ENCODE measurements at places on chromosomes 13 and 19.

- no peak for DNase-seq
These were observed 52.0 kb upstream of the GAS6 start for GRCh38 chr13:113915786-113916329.

GRCh38 chr13:99051768-99052455 lies 74.0 kb upstream of the DOCK9 start:
- no peak for DNase-seq

GRCh38 chr13:94342436-94343242 lies 136.8 kb downstream of the DCT start:
- no peak for DNase-seq

DNA sequence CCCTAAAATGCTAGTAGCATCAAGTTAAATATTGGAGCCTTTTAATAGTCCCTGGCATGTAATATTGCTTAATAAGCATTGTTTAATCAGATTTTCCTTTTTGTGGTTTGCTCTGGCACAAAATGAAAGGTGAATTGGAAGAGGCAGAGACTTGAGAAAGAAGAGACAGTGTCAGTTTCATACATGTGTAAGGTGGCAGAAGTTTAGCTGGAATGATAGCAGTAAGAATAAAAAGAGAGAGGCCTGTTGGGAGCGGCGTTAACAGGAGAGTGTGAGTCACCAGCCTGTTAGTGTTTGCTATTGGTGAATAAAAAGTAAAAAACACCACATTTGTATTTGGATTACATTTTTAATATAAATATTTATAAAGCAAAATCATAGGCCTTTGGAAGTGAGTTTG lies 145.3 kb downstream of the PDS5B start:
- no peak for DNase-seq

DNA sequence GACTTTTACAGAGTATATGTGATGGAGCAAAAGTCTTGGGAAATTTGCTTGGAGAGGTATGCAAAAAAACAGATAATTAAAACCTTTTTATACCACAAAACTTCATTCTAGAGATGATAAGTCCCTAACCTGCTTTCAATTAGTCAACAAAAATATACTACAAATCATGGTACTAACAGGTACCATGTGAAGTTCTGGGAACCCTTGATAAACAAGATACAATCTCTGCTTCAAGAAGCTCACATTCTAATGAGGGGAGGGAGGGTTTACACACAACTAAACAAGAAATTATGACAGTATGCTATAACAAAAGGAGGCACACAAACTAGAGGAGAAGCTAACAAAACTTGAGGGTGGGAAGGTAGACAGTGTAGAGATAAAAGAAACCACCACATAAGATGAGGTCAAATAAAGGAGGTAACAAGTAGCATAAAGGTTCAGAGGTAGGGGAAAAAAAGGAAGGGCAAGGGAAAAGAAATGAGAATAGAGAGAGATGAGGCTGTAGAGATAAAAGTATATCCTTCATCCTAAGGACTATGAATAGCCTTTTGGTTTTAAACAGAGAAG lies 91.4 kb downstream of the MYCBP2 start:
- no peak for DNase-seq

DNA sequence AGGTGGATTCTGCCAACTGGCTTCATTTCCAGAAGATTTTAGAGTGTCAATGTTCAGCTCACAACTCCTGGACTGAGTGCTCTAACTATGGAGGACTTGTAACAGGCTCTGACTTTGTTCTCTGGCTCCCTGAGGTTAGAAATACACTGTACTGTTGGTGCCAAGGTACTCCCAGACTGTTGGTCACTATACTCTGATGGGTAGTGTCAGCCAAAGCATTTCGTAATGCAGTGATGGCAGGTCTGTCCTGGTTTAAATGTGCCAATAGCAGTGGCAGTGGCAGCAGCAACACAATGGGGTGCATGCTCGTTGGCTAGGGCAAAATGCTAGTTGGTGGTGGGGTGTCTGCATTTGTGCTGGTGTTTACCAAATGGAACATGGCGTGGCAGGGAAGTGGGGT lies 472.2 kb downstream of the TDRD3 start:
- DNase-seq: no peak

DNA sequence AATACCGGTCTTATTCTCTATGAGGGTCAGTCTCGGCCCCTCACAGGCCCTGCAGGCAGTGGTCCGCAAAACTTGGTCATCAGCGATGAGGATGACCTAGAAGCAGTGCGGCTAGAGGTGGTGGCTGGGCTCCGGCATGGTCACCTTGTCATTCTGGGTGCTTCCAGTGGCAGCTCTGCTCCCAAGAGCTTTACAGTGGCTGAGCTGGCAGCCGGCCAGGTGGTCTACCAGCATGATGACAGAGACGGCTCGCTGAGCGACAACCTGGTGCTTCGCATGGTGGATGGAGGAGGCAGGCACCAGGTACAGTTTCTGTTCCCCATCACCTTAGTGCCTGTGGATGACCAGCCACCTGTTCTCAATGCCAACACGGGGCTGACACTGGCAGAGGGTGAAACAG lies 1.8 kb downstream of the FREM2 start:
- no peak for DNase-seq
